ENCODE measurements at places on chromosomes 2 and 18.

DNA sequence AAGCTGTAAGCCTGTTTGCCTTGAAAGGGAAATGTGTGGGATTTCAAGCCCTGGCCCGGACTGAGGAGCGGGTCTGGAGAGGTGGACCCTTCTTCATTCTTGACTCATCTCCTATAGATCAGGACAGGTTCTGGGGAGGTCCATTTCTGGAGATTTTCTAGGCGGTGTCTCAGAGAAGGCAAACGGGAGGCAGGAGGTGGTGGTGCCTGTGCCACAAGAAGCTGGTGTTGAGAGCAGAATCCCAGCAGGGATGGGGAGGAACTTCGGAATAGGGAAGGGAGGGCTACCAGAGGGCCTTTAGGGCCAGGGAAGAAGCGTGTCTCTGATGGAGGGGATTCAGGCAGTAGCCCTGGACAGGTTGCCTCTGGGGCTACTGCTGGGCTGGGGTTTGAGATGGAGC is 93.0 kb downstream of the CTIF start:
- DNase-seq: no peak

DNA sequence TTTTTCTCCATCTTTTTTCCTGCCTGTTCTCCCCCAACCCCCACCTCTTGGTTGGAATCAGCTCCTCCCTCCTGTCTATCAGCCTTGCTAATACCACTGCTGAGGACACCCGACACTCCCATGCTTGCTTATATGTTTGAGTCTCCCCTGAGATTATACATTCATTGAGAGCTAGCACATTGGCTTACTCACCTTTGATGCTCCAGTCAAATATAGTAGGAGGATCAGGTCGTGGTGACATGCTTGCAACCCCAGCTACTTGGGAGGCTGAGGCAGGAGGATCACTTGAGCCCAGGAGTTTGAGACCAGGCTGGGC is 91.5 kb upstream of the CCBE1 start:
- no peak for DNase-seq

DNA sequence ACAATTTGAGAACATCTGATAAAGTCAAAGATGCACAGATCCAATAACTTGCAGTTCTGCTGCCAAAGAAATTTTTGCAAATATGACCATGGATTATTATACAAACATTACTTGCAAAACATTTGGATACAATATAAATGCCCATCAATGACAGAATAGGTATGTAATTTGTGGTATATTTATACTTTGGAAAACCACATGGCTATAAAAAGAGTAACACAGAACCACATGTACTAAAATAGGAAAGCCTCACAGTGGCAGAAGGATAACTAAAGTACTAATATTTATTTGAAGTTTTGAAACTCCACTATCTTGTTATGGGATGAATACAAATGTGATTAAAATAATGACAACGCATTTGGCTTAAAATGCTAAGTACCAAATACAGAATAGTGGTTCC is 51.8 kb upstream of the DNAJC10 start:
- no peak for DNase-seq

GRCh38 chr2:122423934-122424333 is 668.5 kb downstream of the TSN start:
- DNase-seq: no peak

DNA sequence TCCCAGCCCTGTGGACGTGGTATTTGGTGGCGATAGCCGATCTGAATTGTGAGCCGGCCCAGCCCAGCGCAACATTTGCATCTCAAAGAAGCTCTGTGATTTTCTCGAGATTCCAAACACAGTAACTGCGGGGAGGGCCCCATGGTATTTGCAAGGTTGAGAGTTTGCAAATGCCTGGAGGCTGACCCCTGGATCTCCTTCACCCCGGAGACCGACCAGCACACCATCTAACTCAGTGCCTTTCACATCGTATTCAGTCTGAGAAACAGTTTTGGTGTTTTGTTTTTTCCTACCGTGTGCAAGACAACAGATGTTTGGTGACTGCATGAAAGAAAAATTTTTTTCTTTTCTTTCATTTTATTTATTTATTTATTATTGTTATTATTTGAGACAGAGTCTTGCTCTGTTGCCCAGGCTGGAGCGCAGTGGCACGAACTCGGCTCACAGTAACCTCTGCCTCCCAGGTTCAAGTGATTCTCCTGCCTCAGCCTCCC is 40.3 kb downstream of the MYCN start:
- DNase-seq: no peak

GRCh38 chr2:100237770-100238169 is 84.5 kb downstream of the LONRF2 start:
- no peak for DNase-seq

DNA sequence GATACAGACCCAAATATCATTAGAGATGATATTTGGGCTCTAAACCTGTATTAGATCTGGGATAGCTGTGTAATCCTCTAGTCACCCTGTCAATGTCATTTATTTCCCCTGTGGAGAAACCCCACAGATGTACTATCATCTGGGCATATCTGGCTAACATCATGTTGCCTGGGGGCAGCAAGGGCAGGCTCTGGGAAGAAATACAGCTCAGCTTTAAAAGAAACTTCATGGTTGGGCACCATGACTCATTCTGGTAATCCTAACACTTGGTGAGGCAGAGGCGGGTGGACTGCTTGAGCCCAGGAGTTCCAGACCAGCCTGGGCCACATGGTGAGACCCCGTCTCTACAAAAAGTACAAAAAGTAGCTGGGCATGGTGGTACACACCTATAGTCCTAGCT is 282.5 kb downstream of the SLC8A1 start:
- DNase-seq: no peak

- no peak for DNase-seq
Observed at GRCh38 chr2:151670346-151670745, 63.9 kb downstream of the NEB start.

DNA sequence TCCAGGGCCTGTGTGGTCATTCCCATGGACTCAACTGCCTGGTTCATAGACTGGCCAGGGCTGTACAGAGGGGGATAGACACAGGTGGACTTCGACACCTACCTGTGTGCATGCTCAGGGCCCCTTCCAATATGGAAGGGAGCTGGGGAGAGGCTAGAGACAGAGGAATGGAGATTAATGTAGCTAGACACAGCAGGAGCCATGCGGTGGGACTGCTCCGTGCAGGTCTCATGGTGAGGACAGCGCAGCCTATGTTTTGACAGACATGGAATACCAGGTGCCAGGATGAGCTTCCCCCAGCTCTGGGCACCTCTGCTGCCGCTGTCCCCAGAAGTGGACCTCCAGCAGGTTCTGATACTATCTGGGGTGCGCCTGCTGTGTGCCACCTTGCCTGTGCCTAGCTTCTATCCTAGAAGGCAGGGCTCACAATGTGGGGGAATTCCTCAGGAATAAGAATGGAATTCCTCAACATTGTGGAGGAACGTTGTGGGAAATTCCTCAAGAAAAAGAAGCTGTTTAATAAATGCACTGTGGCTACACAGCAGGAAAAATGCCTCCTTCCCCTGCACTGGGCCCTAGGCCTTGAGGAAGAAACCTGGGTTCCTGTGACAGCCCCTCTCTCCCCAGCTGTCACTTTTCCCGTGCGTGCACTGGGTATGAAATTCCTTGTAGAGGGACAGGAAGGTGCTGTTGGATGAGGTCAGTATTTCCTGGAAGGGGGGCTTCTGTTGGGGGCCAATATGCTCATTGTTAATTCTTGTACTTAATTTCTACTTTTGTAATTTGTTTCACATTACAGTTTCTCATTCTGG is 7.3 kb downstream of the IL1R1 start:
- no peak for DNase-seq

DNA sequence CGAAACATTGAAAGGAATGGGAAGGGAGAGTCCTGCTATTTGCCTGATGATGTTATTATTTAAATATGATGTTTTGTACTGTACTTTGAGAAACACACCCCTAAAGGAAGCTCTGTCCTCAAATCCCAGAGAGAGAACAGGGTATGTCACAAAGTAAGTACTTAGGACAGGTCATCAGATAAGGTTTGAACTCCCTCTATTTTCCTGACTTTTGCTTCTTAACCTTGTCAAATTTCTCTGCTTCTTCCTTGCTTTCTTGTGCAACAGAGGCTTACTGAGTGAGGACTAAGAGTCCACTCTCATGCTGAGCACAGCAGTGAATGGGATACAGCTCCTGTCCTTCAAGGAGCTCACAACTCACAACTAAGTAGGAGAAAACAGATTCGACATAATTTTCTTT is 3.7 kb downstream of the DGUOK start:
- DNase-seq: no peak

DNA sequence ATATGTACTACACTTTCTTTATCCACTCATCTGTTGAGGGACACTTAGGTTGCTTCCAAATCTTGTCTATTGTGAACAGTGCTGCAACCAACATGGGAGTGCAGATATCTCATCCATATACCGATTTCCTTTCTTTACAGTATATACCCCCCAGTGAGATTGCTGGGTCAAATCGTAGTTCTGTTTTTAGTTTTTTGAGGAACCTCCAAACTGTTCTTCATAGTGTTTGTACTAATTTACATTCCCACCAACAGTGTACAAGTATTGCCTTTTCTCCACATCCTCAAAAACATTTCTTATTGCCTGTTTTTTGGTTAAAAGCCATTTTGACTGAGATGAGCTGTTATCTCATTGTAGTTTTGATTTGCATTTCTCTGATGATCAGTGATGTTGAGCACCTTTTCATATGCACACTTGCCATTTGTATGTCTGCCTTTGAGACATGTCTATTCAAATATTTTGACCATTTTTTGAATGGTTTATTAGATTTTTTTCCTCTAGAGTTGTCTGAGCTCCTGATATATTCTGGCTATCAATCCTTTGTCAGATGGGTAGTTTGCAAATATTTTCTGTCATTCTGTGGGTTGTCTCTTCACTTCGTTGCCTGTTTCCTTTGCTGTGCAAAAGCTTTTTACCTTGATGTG is 12.2 kb downstream of the PLEK start:
- no peak for DNase-seq

DNA sequence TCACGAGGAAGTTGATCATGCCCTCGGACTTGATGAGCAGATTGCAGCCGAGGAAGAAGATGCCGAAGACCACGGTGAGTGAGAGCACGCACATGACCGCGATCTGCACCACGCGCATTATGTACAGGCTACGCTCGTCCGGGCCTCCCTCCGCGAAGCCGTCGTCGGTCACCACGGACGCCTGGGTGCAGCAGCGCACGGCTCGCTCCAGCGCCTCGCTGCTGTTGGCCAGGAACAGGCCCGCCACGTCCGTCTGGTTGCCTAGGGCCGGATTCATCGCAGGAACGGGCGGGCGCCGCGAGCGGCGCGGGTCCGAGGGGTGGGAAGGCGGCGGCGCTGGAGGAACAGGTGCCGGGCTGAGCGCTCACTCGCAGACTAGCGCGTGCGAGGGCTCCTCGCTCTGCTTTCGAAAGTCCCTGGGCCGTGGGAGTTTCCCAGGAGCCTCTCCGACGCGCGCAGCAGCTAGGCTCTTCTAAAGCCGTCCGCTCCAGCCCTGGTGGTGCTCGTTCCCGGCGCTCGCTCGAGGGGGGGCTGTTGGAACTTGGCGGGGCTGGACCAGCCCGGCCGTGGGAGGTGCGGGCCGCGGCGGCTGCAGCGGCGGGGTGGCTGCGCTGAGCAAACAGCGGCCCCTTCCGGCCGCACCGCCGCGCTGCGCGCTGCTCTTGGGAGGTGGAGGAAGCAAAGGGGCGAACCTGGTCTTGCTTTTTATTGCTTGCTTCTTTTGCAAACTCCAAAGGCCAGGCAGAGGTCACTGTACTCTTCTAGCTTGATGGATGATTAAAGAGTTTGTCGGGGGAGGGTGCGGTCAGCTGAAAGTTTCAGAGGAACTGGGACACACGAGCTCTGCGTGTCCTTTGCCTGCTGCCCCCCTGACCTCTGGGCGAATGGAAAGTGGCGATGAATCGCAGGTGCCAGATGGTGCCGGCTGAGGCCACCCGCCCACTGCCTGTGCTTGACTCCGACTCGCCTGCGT is at the start of gene RPRM:
Gene RPRM (minus strand): TSS at position 474 of the 973 bp plus-strand sequence. CDS start 197 bp downstream, at position 277.
- peak; percentile 36 for DNase-seq

- no peak for DNase-seq
Observed at GRCh38 chr18:62458868-62459716, 63.7 kb upstream of the ZCCHC2 start.

DNA sequence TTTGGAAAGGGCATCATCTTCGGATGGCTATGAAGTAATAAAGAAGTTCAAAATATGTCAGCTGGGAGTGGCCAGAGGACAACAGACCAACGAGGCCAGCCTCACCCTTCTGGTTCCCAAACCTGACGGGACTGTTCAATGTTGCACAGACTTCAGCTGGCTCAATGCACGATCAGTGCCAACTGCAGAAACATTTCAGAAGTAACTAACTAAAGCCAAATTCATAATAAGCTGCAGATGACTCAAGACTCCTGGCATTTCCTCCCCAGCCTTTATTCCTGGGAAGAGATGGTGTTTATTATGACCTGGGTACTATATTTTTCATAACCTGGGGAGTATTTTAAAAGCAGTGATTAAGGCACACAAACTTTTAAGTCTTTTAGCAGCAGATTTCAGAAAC is 3.8 kb upstream of the ATP6V1C2 start:
- no peak for DNase-seq

DNA sequence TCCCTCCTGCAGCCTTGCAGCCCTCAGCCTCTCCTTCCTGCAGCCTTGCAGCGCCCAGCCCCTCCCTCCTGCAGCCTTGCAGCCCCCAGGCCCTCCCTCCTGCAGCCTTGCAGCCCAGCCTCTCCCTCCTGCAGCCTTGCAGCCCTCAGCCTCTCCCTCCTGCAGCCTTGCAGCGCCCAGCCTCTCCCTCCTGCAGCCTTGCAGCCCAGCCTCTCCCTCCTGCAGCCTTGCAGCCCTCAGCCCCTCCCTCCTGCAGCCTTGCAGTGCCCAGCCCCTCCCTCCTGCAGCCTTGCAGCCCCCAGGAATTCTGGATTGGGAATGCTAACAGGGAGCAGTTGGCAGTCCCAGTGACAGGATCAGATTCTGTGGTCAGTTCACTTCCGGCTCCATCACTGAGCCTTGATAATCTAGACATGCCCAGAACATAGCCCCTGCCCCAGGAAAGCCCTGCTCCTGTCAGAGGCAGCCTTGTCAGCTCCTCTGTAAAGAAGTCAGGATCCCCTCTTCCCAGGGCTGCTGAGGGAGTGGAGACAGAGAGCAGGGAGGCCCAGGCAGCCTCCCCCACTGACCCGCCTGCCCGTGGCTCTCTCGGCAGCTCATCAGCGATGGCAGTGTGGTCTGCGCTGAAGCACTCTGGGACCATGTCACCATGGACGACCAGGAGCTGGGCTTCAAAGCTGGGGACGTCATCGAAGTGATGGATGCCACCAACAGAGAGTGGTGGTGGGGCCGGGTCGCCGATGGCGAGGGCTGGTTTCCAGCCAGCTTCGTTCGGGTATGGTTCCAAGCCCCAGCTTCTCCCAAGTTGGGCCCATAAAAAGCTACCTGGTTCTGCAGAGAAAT is 54.8 kb downstream of the FAM168B start:
- no peak for DNase-seq

GRCh38 chr2:43285987-43286386 is 59.6 kb upstream of the ZFP36L2 start:
- no peak for DNase-seq

GRCh38 chr18:25237571-25238267 is 114.2 kb downstream of the ZNF521 start:
- DNase-seq: no peak

- no peak for DNase-seq
Observed at GRCh38 chr2:40370007-40370395, 81.9 kb downstream of the SLC8A1 start.

- no peak for DNase-seq
Observed at GRCh38 chr2:146927080-146927711, 917.6 kb upstream of the ACVR2A start.
